ENCODE measurements at places on chromosomes 4 and X.
A peak's percentile ranks its signal among the peaks of the same experiment; 100 is the strongest.

DNA sequence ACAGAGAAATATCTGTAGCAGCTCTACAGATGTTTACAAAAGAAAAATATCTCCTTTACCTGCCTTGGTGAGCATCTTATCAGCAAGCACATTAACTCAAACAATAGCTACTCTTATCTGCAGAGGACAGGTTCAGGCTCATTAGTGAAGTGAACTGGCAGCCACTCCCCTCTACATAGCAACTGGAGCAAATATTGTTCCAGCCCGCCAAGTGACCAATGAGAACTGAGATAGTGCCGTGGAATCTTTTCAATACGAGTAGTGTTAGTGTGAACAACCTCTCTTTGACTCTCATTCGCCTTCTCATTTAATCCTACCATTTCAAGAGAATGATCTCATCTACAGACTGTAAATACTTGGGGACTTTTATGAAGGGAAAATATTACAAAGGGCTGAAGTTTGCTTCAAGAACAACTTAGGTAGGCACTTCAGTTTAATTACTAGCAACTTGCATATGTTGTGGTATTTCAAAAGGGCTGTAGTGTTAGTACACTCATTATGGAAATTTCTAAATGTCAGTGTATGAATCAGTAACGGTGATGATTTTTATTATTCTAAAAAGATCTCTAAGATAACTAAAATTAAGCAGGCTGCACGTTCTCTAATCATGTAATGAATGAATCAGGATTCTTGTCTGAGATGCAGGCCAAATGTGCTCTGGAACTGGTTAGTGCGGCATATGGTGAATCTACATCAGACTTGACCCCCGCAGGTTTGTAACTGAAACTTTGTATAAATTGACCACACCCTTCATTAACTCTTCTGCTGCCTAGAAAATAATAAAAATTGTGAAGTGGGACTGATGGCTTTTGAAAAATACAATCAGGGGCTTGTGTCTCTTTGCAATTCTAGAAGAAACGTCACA, 72.4 kb downstream of the PALLD start:
- no peak for DNase-seq

- no peak for DNase-seq
Measured at GRCh38 chr4:166432842-166433241, 559.8 kb downstream of the TLL1 start.

- DNase-seq = no peak
Measured at GRCh38 chr4:113537628-113538027, 223.9 kb downstream of the CAMK2D start.

DNA sequence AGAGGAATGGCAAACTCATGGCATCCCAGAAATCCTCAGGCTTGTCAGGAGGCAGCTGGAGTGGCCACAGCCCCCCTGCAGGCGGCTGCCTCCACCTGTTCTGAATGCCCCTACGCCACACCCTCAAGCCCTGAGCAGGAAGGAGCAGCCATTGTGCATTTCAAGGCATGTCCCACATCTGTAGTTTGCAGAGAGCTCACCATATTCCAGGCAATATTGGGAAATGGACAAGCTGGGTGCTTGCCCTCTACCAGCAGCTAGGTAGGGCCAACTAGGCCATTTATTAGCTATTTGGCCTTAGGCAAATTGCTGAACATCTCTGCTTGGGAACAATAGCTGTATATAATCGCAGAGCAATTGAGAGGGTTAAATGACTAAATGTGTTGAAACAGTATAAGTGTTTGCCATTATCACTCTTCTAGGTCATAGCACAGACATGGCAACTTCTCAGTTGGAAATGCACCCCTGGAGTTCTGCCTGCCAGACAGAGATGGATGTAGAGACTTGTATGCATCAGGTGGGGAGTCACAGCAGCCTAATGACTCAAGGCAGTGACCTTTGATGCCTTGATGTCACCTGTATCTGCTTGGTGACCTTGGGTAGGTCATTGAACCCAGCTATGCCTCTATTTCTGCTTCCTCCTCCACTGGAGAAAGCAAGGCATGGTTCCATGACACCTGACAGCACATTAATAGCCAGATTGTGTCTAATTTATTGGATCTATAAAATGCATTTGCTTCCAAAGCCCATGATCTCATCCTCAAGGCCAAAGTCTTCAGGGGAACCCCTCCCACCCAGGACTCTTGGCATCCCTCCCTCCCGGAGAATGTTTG, 52.8 kb downstream of the FHDC1 start:
- DNase-seq = no peak

GRCh38 chr4:154854362-154854761, 73.3 kb downstream of the RBM46 start:
- no peak for DNase-seq

DNA sequence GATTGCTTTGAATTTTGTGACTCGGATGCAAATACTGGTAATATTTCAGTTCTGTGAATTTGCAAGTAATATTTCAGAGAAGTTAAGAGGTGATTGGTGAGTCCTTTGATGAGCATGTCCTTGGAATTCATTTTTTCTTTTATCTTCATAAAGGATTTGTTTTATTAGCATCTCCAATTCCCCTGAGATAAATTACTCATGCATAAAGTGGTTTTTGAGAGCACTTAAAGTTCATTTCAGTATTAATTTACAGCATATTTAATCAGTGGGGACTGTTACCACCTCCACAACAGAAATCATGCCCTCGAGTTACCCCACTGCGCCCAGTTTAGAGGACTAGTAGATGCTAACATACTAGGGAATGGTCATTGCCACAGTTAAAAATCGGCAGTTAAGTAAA, 65.0 kb downstream of the ZFX start:
- no peak for DNase-seq

DNA sequence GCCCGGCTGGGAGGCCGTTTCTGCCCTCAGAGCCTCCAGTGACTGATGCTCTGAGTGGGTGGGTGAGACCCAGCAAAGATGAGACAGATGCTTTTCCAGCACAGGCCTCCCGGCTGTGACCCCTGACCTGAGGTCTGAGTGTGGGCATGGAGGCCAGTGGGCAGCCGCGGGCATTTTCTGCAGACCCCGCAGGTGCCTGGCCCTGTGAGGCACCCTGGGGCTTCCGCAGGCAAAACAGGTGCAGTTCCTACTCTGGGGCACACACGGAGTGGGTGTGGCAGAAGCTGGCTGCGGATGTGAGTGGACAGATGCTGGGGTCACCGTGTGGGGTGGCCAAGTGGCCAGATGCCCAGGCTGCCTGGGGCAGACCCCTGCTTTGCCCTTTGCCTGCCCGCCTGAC, 14.8 kb downstream of the HTRA3 start:
- DNase-seq = no peak

- DNase-seq = no peak
Measured at GRCh38 chr4:6542951-6543350, 32.0 kb upstream of the MAN2B2 start.

GRCh38 chr4:97073194-97073593, 1070.1 kb downstream of the STPG2 start:
- DNase-seq = no peak

DNA sequence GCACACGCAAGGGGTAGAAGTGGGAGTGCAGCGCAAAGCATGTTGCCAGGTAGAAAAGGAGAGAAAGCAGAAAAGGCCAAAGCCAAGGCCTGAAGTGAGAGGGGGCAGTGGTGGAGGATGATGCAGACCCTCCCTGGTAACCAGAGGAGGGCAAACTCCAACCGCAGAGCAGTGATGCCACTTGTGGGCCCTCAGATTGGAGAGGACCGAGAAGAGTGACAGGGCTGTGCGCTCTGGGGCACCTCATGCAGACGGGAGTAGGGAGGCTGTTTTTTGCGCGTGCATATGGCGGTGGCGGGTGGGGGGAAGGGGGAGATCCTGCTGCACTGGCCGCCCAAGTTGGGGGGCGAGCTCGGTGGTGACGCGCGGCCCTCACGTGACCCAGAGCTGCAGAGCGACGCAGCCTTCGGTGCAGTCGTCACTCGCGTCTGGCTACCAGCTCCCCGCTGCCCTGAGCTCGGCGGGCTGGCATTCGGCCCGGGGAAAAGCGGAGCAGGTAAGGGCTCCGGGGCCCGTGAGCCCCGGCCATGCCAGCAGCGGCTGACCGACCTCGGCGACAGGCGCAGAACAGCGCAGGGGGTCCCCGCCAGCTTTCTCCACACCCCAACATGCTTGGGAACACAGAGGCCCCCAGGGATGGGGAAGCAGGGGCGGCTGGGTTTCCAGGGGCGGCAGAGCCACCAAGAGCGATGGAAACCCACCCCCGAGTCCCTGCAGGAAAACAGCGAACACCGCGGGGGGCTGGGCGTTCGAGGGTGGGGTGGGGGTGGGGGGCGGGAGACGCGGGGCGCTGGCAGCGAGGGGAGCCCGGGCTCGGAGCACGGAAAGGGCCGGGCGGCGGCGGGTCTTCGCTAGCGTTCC, at the start of gene BEX3:
TSS of gene BEX3 (plus strand) at position 421 of the 861 bp plus-strand sequence. CDS start 984 bp downstream, outside the sequence.
- no peak for DNase-seq

GRCh38 chr4:13893211-13893610, 265.7 kb upstream of the BOD1L1 start:
- no peak for DNase-seq

GRCh38 chrX:43580621-43581020, 75.5 kb upstream of the MAOA start:
- DNase-seq = no peak

- DNase-seq = no peak
Measured at GRCh38 chr4:56861360-56861759, 39.9 kb upstream of the SPINK2 start.

GRCh38 chr4:61666244-61666643, 466.1 kb downstream of the ADGRL3 start:
- no peak for DNase-seq

DNA sequence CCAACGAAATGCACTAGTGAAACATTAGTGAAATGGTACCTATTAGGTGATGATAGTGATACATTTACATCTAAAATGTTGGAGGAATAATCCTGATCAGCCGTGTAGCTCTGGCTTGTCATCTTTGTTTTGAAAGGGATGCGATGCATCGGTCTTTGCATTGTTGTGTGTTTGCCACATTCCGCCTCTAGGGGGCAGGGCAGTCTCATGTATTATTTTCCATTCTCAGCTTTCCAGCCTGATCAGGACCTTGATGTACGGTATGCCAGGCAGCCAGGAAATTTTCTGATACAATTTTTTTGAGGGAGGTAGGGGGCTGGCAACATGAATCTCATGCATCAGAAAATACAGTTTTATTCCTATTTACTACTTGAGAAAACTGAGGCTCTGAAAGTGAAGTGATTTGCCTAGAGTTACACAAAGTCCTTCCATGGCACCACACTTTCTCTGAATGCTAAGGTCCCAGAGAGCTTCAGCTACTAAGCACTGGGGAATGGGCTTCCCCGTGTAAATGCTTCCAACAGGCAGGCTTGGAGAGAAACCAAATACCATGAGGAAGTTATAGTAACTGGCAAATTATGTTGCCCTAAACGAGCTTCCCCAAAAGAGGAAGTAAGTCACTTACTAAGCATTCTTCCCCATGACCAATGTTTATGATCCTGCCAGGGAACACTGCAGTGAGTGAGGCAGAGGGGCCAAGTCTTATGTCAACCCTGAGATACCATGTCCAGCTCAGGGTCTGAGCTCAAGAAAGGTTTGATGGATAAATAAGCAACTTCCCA, 31.8 kb upstream of the IQSEC2 start:
- DNase-seq = peak; percentile 69

DNA sequence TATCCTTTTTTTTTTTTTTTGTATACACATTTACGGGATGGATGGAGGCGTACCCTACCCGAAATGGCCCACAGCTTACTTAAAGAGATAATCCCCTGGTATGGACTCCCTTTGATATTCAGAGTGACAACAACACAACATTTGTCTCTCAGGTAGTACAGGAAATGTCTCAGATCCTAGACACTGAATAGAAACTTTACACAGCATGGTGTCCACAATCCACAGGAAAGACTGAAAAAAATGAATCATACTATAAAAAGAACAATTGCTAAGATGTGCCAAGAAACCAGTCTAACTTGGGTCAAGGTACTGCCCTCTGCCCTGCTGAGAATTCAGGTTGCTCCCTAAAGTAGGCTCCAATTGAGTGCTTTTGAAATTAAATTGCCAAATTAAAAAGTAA, 100.8 kb upstream of the LANCL3 start:
- DNase-seq = peak; percentile 35

DNA sequence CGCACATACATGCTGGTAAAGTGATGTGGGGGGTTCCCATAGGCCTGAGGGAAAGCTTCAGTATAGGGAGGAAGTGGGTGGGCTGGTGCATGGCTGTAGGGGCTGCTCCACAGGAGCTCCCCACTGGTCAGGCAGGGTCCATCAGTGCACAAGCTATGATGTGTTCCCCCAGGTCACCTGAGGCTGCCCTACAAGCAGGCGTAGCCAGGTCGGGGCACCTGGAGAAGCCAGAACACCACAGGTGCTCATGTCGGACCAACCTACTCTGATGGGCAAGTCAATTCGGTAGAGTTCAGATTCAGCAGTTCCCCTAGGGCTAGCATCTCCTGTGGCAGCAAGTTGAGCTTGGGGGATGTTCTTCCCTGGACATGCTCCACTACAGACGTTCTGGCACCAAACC, 103.3 kb upstream of the EPHA5 start:
- no peak for DNase-seq

- no peak for DNase-seq
Measured at GRCh38 chr4:151841107-151841506, 80.3 kb upstream of the GATB start.

GRCh38 chr4:183808097-183808456, 97.0 kb upstream of the STOX2 start:
- DNase-seq = no peak

GRCh38 chr4:124777007-124777406, 64.5 kb upstream of the ANKRD50 start:
- no peak for DNase-seq

DNA sequence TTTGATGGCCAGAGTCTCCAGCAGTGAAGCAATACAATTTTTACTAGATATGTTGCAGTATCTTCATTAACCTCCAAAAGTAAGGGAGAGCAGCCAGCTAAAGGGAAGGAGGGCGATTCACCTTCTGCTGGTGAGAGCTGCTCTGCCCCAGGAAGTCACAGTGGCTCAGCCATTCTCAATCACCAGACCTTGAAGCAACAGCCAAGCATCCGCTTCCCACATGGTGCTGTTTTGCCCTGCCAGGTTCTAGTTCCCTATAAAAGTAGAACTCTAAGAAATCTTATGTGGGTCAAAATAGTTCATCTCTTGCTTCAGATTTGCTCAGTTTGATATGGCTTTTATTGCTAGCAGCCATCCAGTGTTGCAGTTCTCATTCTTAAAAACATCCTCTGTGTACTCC, 166.8 kb downstream of the STIM2 start:
- no peak for DNase-seq

GRCh38 chr4:185589067-185589836, 53.9 kb upstream of the PDLIM3 start:
- DNase-seq = no peak

GRCh38 chrX:87105131-87105530, 412.5 kb upstream of the KLHL4 start:
- no peak for DNase-seq

DNA sequence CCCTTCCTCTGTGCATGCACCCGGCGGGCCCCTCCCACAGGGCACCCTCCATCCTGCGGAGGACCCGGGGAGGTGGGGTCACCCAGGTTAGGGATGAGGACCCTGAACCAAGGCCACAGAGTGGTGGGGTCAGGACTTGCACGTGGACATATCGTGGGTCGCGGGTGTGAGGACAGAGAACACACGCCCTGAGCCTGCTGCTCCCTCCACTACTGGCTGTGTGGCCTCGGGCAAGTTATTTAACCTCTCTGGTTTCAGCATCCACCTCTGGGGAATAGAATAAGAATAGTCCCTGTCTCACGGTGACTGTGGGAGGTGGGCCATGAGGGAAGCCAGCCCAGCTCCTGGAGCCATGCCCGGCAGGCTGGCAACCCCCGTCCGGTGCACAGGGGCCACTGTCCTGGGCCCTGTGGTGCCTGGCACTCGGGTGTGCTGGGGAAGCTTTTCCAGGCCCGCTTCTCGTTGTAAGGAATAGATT, 5.1 kb downstream of the PSAPL1 start:
- DNase-seq = no peak

- no peak for DNase-seq
Measured at GRCh38 chr4:28788929-28789490, 1928.4 kb downstream of the STIM2 start.

- DNase-seq = peak; percentile 3
Measured at GRCh38 chr4:156322592-156322991, 368.9 kb upstream of the CTSO start.
